A172 (cell line): ENCODE measurements at places on chromosomes 13 and 19. TPM values are rescaled to one million over a fixed set of nuclear protein-coding genes. Genes with fewer than 3 reads are reported as not detected.
A peak's percentile ranks its signal among the peaks of the same experiment; 100 is the strongest.

- DNase-seq = no peak
These were observed 64.8 kb upstream of the GPR183 start for GRCh38 chr13:99371956-99372355.

ANKLE1 gene
- 0.24 and 0.60 TPM in 2 replicates for total RNA-seq

GRCh38 chr13:41639955-41640780 lies 182.8 kb downstream of the RGCC start:
- DNase-seq = no peak

TJP3 gene
- 0.93 and 0.98 TPM in 2 replicates for total RNA-seq

- no peak for DNase-seq
These were observed 4.5 kb downstream of the SF3A2 start for GRCh38 chr19:2240881-2241760.

SPRY2 gene
- 2.6 and 3.3 TPM in 2 replicates for total RNA-seq

GRCh38 chr13:26384587-26384986 lies 130.7 kb downstream of the CDK8 start:
- no peak for DNase-seq

- DNase-seq = peak; percentile 97
These were observed 12.8 kb downstream of the IGSF23 start for GRCh38 chr19:44626048-44626624.

DENND1C gene
- 0.17 TPM in 1 of 2 replicates, not detected in the other for total RNA-seq

- DNase-seq = no peak
These were observed 18.5 kb upstream of the ABCC4 start for GRCh38 chr13:95319551-95320274.

DNA sequence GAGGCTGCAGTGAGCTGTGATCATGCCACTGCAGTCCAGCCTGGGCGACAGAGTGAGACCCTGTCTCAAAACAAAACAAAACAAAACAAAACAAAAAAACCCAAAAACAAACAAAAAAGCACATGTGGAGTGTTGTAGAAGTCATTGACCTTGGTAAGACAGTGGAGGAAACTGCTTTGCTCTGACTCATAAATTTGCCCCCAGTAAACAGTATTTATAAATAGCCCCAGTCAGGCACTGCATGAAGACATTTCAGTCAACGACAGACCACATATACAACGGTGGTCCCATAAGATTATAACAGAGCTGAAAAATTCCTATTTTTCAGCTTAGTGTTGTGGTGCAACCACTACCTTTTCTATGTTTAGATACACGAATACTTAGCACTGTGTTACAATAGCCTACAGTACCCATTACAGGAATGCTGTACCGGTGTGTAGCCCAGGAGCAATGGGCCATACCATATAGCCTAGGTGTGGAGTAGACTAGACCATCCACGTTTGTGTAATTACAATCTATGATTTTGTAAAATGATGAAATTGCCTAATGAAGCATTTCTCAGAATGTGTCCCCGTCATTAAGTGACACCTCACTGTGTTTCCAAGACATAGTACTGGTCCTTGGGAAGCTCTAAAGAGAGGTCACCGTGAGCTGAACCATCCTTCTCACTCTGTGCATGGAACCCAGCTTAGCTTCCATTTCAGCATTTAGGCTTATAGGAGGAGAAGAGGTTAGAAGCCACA lies 1.1 kb downstream of the ARL11 start:
- DNase-seq = no peak

- DNase-seq = no peak
These were observed 2267.7 kb downstream of the PCDH9 start for GRCh38 chr13:64962404-64962803.

GPR180 gene
- total RNA-seq = 14.8 and 16.3 TPM in 2 replicates

KIR3DL1 gene
- total RNA-seq = not detected in 2 replicates

GRCh38 chr19:32914879-32915660 lies 45.5 kb upstream of the SLC7A9 start:
- DNase-seq = peak; percentile 40

PTOV1 gene
- 119 and 139 TPM in 2 replicates for total RNA-seq

PCP2 gene
- not detected in 2 replicates for total RNA-seq

CTXN1 gene
- 24.3 and 37.0 TPM in 2 replicates for total RNA-seq

DNA sequence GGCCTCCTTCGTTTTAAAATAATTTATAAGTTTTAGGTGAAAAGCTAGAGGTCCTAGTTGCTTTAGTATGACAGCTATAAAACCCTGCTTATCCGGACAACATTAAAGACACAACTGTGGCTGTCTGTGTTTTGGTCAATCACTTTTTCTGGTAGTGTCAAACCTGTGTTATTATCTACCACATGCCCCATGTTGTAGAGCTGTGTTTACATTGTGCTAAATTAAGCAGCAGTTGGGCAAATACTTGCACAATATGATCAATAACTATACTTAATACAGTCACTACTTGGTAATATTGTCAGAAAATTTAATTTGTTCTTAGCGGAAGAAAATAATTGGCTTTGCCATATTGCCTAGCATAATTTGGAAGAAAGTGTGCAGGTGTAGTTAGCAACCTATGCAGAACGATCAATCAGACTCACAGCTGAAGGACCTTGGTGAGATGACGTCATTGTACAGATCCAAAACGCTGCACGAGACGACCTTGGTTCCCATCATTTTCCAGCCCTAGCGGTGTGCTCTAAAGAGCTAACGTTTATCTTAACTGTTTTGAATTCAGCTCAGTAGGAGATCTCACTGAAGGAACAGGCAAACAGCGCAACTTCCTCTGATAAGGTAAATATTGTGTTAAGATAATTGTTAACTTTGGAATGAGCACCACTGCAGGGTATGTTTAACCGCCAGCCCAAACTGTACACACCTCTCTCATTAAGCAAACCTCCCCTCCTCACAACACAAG lies 476.6 kb downstream of the IRS2 start:
- no peak for DNase-seq

SGCG gene
- not detected in 2 replicates for total RNA-seq

- no peak for DNase-seq
These were observed 25.3 kb downstream of the CERS1 start for GRCh38 chr19:18870531-18871172.

DNA sequence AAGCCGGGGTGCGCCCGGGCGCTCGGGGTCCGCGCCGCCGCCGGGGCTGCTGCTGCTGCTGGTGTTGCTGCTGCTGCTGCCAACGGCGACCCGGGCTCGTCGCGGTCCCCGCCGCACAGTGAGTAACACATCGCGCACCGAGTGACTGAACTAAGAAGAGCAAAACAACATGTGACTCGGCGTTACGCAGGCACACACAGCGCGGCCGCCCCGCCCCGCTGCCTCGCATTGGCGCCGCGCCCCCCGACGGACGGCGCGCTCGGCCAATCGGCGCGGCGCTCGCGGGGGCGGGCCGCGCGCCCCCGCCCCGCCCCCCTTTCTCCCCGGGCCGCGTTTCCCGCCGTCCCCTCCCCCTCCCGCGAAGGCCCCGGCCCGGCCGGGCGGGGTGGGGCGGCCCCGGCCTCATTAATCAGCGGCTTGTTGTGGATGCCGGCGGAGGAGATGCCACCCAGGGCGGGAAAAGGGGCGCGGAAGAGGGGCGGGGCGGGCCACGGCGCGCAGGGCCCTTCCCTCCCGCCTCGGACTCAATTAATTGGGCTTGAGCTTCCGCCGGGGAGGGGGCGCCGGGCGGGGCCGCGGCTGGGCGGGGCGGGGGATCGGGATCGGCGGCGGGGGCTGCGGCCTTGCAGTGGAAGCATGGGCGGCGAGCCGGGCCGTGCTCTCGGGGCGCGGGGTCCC lies at the start of gene IRS2:
TSS of gene IRS2 (minus strand) at position 127 of the 678 bp plus-strand sequence. CDS start 530 bp downstream, outside the sequence.
- peak; percentile 85 for DNase-seq

DNA sequence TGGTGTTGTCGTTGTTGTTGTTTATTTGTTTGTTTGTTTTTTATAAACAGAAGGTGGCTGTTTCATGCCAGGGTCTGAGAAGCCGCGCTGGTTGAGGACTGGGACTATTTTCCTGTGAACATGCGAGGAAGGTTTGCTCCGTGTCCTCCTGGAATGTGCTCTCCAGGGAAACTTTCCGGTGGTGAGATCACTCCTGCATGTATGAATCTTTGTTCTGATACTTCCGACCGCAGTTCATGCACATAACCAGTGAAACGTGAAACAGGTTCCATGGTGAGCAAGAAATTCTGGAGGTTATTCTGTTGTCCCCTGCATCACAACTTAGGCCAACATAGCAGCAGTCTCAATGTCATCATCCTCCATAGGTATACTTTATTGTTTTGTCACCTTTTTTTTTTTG lies 187.6 kb upstream of the ARGLU1 start:
- DNase-seq = no peak

GRCh38 chr19:1210227-1210538 lies 4.6 kb downstream of the STK11 start:
- DNase-seq = no peak

ZNF329 gene
- 16.0 and 16.6 TPM in 2 replicates for total RNA-seq

KASH5 gene
- total RNA-seq = not detected in 2 replicates

DNA sequence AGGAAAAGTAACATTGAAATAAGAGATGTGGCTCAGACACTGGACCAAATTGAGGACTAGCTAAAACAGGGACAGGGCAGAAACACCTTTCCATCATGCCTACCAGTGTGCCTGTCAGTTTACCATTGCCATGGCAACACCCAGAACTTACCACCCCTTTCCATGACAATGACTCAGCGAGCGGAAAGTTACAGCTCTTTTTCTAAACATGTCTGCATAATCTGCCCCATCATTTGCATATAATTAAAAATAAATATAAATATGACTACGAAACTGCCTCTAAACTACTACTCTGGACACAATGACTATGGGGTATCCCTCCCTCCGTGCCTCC lies 96.0 kb downstream of the UBL3 start:
- peak; percentile 71 for DNase-seq

PROZ gene
- not detected in 2 replicates for total RNA-seq

GRCh38 chr13:43376596-43376995 lies 353.2 kb downstream of the DNAJC15 start:
- no peak for DNase-seq

KIR2DL1 gene
- total RNA-seq = not detected in 2 replicates

DNA sequence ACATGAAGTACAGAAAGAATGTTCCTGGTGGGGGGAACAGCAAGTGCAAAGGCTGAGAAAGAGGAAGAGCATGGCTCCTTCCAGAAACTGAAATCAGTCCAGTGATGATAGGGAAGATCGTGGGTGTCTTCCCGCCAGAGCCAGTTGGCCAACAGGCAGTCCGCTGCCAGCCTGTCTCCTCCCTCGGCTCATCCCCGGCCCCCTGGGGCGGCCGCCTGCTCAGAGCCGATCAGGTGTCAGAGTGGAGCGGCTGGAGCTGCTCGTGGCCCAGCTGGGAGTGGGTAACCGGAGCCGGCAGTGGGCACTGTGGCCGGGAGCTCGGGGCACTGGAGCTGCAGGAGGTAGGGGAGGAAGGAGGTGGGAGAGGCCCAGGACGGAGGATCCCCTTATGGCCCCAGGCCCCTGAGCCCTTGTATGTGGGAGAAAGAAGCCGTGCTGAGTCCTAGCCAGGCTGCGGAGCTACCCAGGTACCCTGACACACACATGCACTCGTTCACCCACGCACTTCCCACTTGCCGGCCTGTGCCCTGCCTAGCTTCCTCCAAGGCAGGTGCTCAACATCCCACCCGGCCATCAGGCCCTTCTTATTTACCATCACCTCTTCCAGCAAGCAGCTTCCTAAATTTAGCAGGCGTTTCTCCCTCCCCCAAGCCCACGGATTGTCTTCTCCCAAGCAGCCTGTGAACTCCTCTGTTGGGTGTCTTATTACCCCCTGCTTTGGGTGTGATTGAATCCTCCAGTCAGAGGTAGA lies 1.7 kb downstream of the ANKRD24 start:
- no peak for DNase-seq

DNA sequence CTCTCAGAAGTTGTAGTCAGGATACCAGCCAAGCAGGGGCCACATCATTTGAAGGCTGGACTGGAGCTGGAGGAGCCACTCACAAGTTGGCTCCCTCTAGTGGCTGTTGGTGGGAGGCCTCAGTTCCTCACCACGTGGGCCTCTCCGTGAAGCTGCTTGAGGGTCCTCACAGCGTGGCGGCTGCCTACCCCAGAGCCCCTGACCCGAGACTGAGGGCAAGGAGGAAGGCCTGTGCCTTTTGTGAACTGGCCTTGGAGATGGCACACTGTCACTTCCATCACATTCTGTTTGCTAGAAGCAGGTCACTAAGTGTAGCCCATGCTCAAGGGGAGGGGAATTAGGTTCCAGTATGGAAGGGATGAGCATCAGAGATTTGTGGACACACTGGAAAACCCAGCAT lies 14.6 kb downstream of the GNA11 start:
- DNase-seq = peak; percentile 62

DNA sequence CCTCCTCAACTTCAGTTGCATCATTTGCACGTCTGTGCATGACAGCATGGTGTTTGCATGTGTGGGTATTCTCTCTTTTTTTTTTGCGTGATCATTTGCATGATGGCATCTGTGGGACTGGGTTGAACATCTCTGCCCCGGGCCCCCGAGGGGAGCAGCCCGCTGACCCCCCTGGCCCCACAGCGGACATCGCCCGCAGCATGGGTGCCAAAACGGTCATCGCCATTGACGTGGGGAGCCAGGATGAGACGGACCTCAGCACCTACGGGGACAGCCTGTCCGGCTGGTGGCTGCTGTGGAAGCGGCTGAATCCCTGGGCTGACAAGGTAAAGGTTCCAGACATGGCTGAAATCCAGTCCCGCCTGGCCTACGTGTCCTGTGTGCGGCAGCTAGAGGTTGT lies 23.1 kb downstream of the PNPLA6 start:
- no peak for DNase-seq

DACH1 gene
- not detected in 2 replicates for total RNA-seq

DNA sequence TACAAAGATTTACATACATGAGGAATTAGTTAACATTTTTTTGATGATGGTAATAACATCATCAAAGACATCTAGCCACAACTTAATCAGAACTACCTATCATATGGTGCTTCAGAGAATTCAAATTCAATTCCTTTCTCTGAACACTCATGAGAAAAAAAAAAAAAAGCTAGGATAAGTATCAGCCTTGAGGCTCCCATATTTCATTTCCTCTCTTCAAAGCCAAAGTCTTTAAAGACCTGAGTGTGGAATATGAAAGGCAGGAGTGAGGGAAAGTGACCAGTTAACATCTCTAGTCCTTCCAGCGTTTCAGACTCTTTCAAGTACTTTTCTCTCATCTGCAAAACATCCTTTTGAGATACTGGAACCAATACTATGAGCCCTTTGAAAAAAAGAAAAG lies 137.5 kb downstream of the DCLK1 start:
- DNase-seq = no peak

NLRP9 gene
- total RNA-seq = not detected in 2 replicates

DNA sequence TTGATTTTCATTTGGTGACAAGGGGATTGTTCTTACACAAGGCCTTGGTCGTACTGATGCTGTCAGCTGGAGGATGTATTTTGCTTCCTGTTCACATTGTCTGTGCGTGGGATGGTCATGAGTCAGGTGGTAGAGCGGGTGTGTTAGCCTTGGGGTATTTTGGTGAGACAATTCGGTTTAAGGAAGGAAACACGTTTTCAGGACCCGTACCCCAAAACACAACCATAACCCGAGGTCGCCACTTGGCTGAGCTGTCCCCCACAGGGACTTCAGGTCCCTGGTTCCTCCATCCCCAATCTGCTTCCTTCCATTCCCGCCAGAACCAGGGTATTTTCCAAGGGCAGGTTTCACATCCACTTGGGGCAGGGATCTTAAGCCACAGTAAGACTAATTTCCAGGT lies 15.0 kb downstream of the MYO9B start:
- DNase-seq = no peak

- DNase-seq = no peak
These were observed 260.0 kb downstream of the NDFIP2 start for GRCh38 chr13:79740991-79741390.
